ENCODE measurements at places on chromosomes 6 and 20.

DNA sequence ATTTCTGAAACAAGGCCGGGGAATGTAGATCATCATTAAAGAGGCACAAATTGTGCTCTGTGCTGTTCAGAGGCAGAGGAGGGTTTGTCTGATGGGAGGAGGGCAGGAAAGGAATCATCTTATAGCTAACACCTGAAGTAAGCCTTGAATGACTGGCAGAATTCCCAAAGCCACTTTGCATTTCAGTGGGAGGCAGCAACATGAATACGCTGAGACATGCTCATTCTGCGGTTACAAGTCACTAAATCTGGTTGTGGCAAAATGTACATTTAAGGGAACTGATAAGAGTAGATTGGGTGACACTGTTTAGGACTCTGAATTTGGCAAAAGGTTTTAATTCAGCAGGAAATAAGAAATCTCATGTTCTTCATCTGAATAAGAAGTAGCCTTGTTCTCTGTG, 4.4 kb upstream of the COL19A1 start:
- no peak overlapping the region for H3K4me3 ChIP-seq
- H3K36me3 ChIP-seq = no peaks in the 10 kb centered on the region
- DNase-seq = peak; percentile 48

- DNase-seq = no peak
- H3K27me3 ChIP-seq = no peaks in the 10 kb centered on the region
Measured at GRCh38 chr20:50948132-50948785, 10.1 kb downstream of the DPM1 start.

DNA sequence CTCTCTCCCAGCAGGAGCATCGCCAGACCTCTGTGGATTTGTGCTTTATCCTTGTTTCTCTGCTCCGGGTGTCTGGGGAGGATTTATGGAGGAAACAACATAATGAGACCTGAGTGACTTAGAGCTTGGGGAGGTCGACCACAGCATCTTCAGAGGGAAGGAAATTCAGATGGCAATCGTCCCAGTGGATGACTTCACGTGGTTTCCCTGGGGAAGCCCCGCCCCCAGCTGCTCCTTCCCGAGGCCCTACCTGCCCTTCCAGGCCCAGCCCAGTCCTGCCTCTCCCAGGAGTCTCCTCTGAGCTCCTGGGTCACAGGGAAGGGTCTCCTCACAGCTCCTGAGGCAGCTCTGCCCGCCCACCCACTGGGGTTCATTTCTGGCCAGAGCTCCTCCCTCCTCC, 430.3 kb upstream of the SULF2 start:
- no peak overlapping the region for H3K27ac ChIP-seq
- H3K4me3 ChIP-seq = no peak overlapping the region
- H3K36me3 ChIP-seq = no peaks in the 10 kb centered on the region
- no peaks in the 10 kb centered on the region for H3K27me3 ChIP-seq

- H3K27ac ChIP-seq = no peak overlapping the region
- no peaks in the 10 kb centered on the region for H3K36me3 ChIP-seq
- H3K27me3 ChIP-seq = no peaks in the 10 kb centered on the region
- H3K4me1 ChIP-seq = no peaks in the 10 kb centered on the region
- H3K4me3 ChIP-seq = no peak overlapping the region
- no peak for DNase-seq
Measured at GRCh38 chr6:13113981-13114593, 214.2 kb downstream of the TBC1D7 start.

GRCh38 chr20:5170341-5170740, 43.5 kb downstream of the CDS2 start:
- no peaks in the 10 kb centered on the region for H3K27me3 ChIP-seq
- H3K4me1 ChIP-seq = peaks cover 22% of the 10 kb centered on the region
- H3K36me3 ChIP-seq = peaks cover 26% of the 10 kb centered on the region
- H3K4me3 ChIP-seq = no peak overlapping the region
- no peak overlapping the region for H3K27ac ChIP-seq

DNA sequence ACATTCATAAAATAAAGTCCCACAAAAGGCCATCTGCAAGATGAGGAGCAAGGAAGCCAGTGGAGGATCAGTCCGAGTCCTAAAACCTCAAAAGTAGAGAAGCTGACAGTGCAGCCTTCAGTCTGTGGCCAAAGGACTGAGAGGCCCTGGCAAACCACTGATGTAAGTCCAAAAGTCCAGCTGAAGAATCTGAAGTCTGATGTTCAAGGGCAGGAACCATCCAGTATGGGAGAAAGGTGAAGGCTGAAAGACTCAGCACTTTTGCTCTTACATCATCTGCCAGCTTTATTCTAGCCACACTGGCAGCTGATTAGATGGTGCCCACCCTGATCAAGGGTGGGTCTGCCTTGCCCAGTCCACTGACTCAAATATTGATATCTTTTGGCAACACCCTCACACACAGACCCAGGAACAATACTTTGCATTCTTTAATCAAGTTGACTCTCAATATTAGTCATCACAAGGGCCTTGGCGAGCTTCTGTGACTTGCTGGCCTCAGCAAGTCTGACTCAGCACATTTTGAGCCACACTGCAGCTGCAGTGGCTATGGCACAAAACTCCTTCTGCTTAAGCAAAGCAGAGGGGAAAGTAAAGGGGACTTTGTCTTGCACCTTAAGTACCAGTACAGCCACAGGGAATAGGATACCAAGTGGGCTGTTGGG, 1370.3 kb upstream of the CITED2 start:
- H3K36me3 ChIP-seq = no peaks in the 10 kb centered on the region
- H3K27ac ChIP-seq = no peak overlapping the region
- H3K27me3 ChIP-seq = no peaks in the 10 kb centered on the region
- H3K4me1 ChIP-seq = no peaks in the 10 kb centered on the region
- DNase-seq = no peak
- H3K4me3 ChIP-seq = no peak overlapping the region

GRCh38 chr20:44075950-44076232, 111.1 kb downstream of the JPH2 start:
- no peaks in the 10 kb centered on the region for H3K4me1 ChIP-seq
- no peaks in the 10 kb centered on the region for H3K36me3 ChIP-seq
- no peak overlapping the region for H3K27ac ChIP-seq
- H3K27me3 ChIP-seq = no peaks in the 10 kb centered on the region

- no peak overlapping the region for H3K27ac ChIP-seq
- DNase-seq = no peak
- no peaks in the 10 kb centered on the region for H3K4me1 ChIP-seq
- no peaks in the 10 kb centered on the region for H3K36me3 ChIP-seq
Measured at GRCh38 chr6:167120583-167120903, 2.4 kb upstream of the CCR6 start.
